Right cardiac atrium (tissue), 5 donors: ENCODE measurements at places on chromosomes 1 and 21. TPM values are rescaled to one million over a fixed set of nuclear protein-coding genes. Genes with fewer than 3 reads are reported as not detected.

DNA sequence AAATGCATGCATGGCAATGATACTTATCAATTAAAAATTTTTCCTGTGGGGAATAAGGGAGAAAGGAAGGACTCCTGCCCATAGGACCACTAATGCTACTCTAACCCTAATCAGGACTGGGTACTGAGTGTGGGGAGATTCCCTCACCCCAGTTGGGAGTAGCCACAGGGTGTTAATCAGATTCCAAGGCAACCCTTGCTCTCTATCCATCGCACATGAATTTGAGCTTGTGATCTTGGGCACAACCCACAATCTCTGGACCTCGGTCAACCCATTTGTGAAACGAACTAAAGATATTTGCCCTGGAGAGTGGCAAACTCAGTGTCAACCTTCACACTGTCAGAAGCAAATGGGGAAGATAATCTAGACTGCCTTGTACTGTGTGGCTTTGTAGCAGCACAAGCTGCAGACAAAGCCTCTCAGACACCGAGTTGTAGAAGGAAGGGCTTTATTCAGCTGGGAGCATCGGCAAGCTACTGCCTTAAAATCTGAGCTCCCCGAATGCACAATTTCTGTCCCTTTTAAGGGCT lies 69.5 kb downstream of the SERINC2 start:
- no peak for DNase-seq

CHI3L1 gene
- 1.1 TPM for total RNA-seq

LYPLA2 gene
- total RNA-seq: 32.6 TPM

GRCh38 chr1:190688096-190688495 lies 210.4 kb upstream of the BRINP3 start:
- DNase-seq: no peak

RORC gene
- 8.2 TPM for total RNA-seq

- DNase-seq: no peak
Measured at GRCh38 chr1:151859891-151860293, 6.4 kb upstream of the THEM5 start.

GRCh38 chr1:116170721-116171589 lies 59.8 kb downstream of the MAB21L3 start:
- no peak for DNase-seq

ZNF697 gene
- total RNA-seq: 10.7 TPM

DNA sequence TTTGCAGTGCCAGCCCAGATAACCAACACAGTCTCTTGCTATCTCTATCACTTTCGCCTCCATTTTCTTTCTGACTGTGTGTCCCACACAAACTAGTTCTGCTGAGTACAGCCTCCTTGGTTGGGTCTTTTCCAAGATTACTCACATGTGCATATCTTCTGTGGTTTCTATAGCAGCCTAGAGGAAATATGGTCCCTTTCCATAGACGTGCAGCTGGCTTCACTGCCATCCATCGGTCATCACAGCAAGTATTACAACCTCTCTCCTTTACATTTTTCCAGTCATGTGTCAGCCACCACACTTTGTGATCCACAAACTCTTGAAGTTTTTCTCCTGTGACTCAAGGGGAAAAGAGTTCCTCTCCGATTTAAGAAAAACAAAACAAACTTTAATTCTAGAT lies 893.4 kb upstream of the ADGRL4 start:
- DNase-seq: no peak

SLAMF7 gene
- total RNA-seq: 0.31 TPM

GRCh38 chr1:180278596-180279395 lies 48.7 kb downstream of the LHX4 start:
- no peak for DNase-seq

- DNase-seq: no peak
Measured at GRCh38 chr1:180722586-180722985, 90.8 kb downstream of the XPR1 start.

- no peak for DNase-seq
Measured at GRCh38 chr1:56169856-56170255, 409.5 kb downstream of the PLPP3 start.

- DNase-seq: no peak
Measured at GRCh38 chr1:152398812-152399698, 15.0 kb downstream of the CRNN start.

- no peak for DNase-seq
Measured at GRCh38 chr1:50427818-50428779, 4.9 kb upstream of the DMRTA2 start.

DNA sequence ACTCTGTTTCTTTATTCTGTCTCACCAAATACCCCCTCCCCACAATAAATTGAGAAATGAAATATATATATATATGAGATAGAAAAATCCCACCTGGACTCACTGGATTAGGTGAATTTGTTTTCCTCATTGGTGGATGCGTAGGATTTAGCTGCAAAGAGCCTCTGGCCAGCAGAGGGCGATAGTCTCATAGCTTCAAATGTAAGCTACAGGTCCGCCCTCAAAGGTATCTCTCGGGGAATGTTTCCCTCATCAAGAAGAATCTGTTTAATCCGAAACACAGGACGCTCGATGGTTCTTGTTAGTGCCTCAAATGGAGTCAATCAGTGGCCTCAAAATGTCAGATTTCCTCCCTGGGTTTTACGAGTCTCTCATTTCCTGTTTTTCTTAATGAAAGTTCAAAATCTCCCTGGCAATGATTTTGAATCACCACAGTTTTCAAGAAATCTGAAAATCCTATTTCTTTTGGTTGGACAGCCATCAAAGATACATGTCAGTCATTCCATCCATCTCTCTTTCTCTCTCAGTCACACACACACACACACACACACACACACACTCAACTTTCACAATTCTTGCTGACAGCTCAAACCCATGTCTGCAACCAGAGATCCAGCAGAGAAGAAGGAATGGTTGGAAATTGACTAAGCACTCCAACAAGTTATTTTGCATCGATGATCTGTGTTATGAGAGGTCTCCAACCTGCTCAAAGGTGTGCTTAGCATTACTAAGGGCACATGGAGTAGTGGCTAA lies 13.9 kb upstream of the CAMK1G start:
- peak; percentile 79 for DNase-seq

SLC1A7 gene
- total RNA-seq: 0.71 TPM
